ENCODE measurements at places on chromosomes 3 and 15.
A peak's percentile ranks its signal among the peaks of the same experiment; 100 is the strongest.

DNA sequence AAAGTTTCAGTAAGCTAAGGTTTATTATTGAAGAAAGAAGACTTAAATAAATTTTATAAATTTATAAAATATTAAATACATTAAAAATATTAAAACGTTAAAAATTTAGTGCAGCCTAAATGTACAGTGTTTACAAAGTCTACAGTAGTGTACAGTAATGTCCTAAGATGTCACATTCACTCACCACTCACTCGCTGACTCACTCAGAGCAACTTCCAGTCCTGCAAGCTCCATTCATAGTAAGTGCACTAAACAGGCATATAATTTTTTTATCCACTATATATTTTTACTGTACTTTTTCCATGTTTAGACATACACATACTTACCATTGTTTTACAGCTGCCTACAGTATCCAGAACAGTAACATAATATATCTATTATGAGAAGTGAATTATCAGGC is 51.5 kb downstream of the TJP1 start:
- no peak for DNase-seq

- no peak for DNase-seq
These were observed 19.0 kb downstream of the PAK6 start for GRCh38 chr15:40257656-40258450.

DNA sequence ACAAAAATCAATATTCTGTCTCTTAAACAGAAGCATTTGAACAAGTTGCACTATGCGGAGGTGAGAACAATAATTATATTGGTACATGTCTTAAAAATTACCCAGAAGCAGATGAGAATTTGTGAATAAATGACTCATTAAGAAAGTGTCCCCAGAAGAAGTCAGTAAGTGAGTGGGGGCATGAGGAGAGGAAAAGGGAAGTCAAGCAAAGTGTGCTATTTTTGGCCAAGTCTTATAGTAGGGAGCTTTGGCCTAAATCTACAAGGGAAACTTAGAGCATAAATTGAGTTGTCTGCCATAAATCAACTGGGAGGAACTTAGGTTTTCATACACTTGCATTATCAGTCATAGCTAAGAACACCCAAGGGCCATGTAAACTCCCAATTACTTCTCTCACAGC is 86.9 kb upstream of the SATB1 start:
- DNase-seq = no peak

DNA sequence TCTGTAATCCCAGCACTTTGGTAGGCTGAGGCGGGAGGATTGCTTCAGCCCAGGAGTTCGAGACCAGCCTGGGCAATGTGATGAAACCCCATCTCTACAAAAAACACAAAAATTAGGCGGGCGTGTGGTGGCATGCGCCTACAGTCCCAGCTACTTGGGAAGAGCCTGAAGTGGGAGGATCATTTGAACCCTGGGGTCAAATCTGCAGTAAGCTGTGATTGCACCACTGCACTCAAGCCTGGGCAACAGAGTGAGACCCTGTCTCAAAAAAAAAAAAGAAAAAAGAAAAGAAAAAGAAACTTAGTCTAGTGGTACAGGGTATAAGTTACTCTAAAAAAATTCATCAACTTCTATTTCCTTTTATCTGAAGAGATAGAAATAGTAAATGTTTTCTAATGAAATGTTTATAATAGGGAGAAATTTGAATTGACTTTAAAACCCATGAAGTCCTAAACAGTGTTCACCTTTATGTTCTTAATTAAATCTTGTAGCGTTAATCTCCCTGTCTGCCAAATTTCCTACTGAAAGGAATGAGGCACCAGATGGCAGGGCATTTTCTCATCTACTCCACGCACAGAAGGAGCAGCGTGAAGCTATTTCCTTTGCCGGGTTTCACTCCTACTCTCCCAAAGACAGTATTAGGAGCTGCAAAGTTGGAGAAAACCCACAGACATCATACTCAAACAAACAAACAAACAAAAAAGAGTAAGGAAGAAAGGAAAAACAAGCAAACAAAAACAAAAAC is 1.9 kb downstream of the PCLAF start:
- no peak for DNase-seq

DNA sequence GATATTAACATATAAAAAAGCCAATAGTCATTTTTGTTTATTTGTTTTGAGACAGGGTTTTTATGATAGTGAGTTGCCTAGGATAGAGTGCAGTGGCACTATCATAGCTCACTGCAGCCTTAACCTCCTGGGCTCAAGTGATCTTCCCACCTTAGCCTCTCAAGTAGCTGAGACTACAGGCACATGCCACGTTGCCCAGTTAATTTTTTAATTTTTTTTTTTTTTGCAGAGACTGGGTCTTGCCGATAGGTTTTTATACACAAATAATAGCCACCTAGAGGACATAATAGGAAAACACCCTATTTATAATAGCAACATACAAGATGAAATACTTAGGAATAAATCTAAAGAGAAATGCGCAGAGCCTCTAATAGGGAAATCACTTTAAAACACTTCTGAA is 13.3 kb downstream of the EIF3J start:
- peak; percentile 43 for DNase-seq

GRCh38 chr15:75455424-75455981 is 4.0 kb upstream of the SIN3A start:
- no peak for DNase-seq

GRCh38 chr3:192514081-192514753 is 213.1 kb downstream of the FGF12 start:
- no peak for DNase-seq

- DNase-seq = no peak
These were observed 8.3 kb downstream of the LMCD1 start for GRCh38 chr3:8509961-8510360.

DNA sequence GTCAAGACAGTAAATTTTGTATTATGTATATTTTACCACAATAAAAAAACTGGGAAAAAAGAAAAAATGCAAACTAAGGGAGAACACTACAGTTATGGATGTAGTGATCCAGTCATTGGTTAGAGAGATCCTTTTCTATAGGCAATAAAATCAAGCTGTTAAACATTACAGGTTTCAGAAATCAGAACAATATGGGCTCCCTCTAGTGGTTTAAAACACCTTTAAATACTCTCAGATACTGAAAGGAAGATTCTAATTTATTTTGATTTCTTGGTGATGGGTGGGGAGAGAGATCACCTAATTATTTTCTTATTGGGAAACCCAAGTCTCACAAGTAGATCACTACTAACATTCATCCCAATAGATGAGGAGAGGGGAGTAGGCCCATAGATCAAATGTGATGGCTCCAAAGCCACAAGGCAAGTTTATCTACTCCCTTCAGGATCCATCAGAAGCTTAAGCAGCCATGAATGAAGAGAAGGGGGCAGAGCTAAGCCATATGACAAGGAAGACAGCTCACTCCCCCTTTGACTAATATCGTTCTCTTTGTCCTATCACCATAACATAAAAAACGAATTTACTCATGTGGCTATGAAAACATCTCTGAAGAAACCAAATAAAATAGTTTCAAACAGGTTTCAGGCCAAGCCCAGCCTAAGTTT is 118.6 kb downstream of the ANO10 start:
- no peak for DNase-seq

- DNase-seq = no peak
These were observed 4.0 kb downstream of the MAP2K1 start for GRCh38 chr15:66390678-66391077.

DNA sequence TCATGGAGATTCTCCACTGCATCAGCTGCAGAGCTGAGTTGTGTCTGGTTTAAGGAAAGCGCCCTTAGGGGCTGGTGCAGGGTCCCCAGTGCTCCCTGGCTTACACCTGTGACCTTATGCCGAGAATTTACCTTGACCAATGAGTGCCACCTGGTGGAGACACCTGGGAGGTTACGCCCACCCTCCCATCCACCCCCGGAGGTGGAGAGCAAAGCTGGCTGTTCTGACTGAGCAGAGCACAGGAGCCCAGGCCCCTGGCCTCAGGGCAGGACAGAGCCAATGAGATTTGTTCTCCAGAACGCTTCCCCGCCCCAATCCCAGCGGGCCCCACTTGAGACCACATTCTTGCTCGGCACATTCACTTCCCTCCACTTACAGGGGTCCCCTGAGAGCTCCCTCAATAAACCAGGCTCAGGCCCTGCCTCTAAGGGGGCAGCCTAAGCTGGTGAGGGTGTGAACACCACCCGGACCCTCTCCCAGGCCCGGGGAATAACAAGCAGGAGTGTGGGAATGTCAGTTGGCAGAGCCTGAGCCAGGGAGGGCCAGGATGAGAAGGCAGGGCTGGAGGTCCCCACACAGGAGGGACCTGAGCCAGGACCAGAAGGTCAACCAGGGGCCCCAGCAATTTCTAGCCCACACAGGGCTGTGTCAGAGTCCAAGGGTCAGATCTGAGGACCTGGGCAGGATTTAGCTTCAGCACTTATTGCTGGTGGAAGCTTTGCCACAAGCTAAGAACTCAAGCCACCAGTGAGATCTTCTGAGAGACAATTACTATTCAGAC is 117.1 kb downstream of the TPRA1 start:
- no peak for DNase-seq

DNA sequence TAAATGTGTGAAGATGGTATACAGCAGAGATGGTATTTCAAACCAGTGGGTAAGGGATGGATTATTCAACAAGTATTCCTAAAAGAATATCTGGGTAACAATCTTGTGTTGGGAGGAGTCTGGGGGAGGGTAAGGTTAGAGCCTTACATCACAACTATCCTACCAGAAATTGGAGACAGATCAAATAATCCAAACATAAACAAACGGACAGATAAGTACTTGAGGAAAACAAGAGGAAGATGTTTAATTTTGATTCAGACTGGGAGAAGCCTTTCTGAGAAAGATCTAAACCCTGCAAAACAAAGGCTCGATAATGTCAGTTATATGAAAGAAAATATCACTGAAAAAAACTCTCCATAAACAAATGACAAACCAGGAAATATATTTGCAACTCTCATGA is 77.9 kb downstream of the SLC9A9 start:
- DNase-seq = no peak

- DNase-seq = no peak
These were observed 14.5 kb upstream of the PLXND1 start for GRCh38 chr3:129620828-129621559.

- DNase-seq = peak; percentile 36
These were observed 691 bp downstream of the MAP2K1 start for GRCh38 chr15:66387163-66388042.

GRCh38 chr3:151345859-151346258 is 16.5 kb upstream of the P2RY13 start:
- no peak for DNase-seq

GRCh38 chr3:1087066-1087560 is 5.7 kb upstream of the CNTN6 start:
- peak; percentile 90 for DNase-seq

GRCh38 chr3:149553781-149554451 is 79.4 kb downstream of the TM4SF4 start:
- DNase-seq = peak; percentile 79

- DNase-seq = no peak
These were observed 91.1 kb downstream of the TBL1XR1 start for GRCh38 chr3:177106184-177106583.

- peak; percentile 74 for DNase-seq
These were observed 38.7 kb downstream of the ROBO1 start for GRCh38 chr3:79729096-79729495.

DNA sequence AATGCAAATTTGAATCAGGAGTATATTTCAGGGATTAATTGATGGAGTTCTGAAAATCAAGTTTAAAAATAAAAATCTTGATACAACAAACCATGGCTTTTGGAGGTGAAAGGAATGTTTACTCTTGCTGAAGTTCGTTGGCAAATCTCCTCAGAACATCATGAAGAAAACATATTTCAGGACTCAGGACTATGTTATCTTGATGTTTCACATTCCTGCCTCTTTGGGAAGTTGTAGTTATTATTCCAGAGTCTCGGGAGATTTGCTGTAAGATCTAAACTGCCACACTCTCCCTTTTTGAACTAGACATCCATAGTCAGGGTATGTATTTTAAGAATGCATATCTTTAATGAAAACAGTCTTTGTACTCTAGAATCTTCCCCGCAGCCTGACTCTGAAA is 271.2 kb downstream of the RBMS3 start:
- no peak for DNase-seq

GRCh38 chr15:66069751-66070150 is 183.8 kb downstream of the MEGF11 start:
- no peak for DNase-seq
